GM23248 (cell line): ENCODE measurements at places on chromosomes 7 and 10.

GRCh38 chr7:112622159-112622715, 141.4 kb downstream of the LSMEM1 start:
- DNase-seq, result no peak

DNA sequence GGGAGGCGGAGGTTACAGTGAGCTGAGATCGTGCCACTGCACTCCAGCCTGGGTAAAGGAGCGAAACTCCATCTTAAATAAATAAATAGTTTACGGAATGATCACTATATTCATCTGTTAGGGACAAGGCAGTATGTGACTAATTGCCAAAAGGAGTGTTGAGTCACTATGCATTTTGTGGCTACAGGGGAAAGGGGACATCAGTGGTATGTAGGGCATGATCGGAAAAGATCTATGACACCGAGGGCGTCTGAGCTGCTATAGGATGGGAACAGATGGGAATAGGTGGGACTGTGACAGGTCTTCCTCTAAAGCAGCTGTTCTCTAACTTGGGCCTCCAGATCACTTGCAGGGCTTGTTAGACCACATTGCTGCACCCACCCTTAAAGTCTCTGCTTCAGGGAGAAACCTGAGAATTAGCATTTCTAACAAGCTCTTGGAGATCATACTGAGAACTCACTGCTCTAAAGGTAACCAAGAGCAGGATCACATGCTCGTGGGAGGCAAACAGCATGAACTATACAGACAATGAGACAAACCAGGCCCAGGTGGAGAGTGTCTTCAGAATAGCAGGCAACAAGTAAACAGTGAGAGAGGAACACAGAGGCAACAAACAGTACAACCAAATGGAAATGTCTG, 65.1 kb upstream of the ITGA8 start:
- peak; percentile 4 for DNase-seq

GRCh38 chr10:111984057-111984456, 199.5 kb downstream of the GPAM start:
- DNase-seq, result no peak

DNA sequence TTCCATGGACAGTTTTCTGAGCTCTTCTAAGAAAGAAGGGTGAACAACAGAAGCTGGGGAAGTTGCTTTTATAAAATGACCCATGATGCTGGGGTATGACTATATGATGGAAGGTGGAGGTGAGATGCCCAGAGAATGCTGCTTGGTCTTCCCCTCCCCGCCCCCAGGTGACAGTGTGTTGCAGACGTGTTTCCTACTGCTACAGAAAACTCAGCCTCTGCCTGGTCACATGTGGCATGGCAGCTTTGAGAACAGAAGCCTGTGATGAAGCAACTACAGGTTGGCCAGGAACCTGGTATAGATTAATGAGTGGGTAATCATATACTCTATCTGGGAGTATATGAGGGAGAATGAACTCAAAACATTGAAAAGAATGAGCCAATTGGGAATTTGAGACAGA, 67.1 kb downstream of the MTURN start:
- DNase-seq, result no peak

- no peak for DNase-seq
Measured at GRCh38 chr7:15929411-15929810, 242.9 kb upstream of the MEOX2 start.

GRCh38 chr10:14659626-14660196, 115.0 kb downstream of the FAM107B start:
- peak; percentile 5 for DNase-seq

- DNase-seq, result no peak
Measured at GRCh38 chr7:47489624-47490023, 92.3 kb downstream of the TNS3 start.

GRCh38 chr10:131908151-131908550, 7.3 kb downstream of the PPP2R2D start:
- DNase-seq, result no peak

DNA sequence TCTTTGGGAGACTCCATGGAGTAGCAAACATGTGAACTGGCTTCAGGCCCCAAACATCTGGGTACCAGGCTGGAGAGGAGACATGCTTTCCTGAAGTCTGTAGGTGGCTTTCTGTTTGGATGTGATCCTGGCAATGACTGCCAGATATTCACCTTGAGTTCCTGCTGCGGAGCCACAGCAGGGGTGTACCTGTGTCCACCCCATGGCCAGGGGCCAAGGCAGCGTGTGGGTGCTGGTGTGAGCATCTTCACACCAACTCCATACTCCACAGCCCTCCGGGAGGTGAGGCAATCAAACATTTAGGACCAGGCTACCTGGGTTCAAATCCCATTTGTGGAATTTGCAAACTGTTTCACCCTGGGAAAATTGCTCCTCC, 113.0 kb downstream of the ADCY1 start:
- DNase-seq, result no peak

- no peak for DNase-seq
Measured at GRCh38 chr7:156064971-156065386, 252.7 kb upstream of the SHH start.
